ENCODE measurements at places on chromosomes 11 and 22. TPM values are rescaled to one million over a fixed set of nuclear protein-coding genes. Genes with fewer than 3 reads are reported as not detected.

ZNF214 gene
- 0.29 TPM for total RNA-seq

BTBD18 gene
- total RNA-seq = not detected

PGA5 gene
- total RNA-seq = not detected

ANO1 gene
- total RNA-seq = 0.13 TPM

SOX6 gene
- 9.4 TPM for total RNA-seq

SLC5A12 gene
- total RNA-seq = not detected

MUC6 gene
- not detected for total RNA-seq

MEI1 gene
- total RNA-seq = 0.47 TPM

GGTLC3 gene
- total RNA-seq = not detected
